Small intestine (tissue), 16 donors: ENCODE measurements at places on chromosomes 7 and 10. TPM values are rescaled to one million over a fixed set of nuclear protein-coding genes. Genes with fewer than 3 reads are reported as not detected.
A peak's percentile ranks its signal among the peaks of the same experiment; 100 is the strongest.

- no peak for DNase-seq
Observed at GRCh38 chr7:129089521-129090212, 34.8 kb upstream of the TNPO3 start.

DNA sequence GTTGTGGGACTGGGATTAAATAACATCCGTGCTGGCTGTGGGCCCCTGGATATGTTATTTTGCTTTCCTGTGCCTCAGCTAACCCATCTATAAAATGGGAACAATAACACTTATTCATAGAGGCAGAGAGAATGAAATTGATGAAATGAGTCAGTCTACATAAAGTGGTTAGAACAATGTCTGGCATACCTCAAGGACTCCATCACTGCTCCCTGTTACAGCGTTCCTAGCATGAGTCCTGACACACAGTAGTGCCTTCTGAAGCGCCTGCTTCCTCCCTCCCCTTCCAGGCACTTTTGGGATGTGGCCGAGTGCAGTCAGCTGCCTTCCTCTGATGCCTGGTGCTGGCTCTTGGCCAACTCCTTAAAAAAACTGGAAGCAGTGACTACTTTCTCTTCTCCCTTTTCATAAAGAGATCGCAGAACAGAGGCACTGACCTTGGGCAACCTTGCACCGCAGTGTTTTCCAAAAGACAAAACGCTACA is 108.4 kb upstream of the ZMIZ1 start:
- peak; percentile 36 for DNase-seq

Gene INA
- polyA plus RNA-seq, result 1.2 TPM

Gene FAM25C
- polyA plus RNA-seq, result not detected

Gene C10orf105
- not detected for polyA plus RNA-seq

DNA sequence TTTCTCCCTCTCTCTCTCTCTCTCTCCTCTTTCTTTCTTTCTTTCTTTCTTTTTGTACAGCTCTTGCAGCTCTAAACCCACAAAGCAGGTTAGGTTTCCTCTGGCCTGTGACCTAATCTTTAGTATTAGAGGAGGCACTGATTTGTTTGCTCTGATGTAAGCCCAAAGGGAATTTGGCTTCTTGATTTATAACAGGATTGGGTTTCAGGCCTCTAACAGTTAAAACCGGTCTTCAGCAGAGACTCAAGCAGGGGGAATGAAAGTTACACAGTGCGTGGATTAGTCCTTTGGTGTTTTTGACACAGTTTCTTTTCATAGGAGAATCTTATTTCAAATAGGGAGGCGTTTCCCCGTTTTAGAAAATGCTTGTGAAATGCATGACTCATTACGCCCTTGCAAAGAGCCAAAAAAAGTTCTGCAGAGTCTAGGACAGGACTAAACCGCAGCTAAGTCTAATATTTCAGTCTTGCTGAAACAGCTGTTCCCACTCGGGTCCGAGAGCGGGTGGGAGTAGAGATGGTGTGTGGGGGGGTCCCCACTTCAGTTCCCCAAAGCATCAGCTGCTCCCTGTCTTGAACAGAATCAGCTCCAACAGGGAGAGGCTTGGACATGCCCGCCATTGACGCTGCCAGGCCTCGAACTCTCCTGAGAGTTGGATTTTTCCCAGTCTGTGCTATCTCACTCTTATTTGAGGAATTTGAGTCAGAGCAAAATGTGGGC is 296.5 kb upstream of the PITRM1 start:
- no peak for DNase-seq

Gene ASB10
- not detected for polyA plus RNA-seq

Gene MYOZ1
- 0.54 TPM for polyA plus RNA-seq

Gene ANKRD1
- 0.12 TPM for polyA plus RNA-seq

- no peak for DNase-seq
Observed at GRCh38 chr10:73099141-73099540, 2.5 kb upstream of the P4HA1 start.

DNA sequence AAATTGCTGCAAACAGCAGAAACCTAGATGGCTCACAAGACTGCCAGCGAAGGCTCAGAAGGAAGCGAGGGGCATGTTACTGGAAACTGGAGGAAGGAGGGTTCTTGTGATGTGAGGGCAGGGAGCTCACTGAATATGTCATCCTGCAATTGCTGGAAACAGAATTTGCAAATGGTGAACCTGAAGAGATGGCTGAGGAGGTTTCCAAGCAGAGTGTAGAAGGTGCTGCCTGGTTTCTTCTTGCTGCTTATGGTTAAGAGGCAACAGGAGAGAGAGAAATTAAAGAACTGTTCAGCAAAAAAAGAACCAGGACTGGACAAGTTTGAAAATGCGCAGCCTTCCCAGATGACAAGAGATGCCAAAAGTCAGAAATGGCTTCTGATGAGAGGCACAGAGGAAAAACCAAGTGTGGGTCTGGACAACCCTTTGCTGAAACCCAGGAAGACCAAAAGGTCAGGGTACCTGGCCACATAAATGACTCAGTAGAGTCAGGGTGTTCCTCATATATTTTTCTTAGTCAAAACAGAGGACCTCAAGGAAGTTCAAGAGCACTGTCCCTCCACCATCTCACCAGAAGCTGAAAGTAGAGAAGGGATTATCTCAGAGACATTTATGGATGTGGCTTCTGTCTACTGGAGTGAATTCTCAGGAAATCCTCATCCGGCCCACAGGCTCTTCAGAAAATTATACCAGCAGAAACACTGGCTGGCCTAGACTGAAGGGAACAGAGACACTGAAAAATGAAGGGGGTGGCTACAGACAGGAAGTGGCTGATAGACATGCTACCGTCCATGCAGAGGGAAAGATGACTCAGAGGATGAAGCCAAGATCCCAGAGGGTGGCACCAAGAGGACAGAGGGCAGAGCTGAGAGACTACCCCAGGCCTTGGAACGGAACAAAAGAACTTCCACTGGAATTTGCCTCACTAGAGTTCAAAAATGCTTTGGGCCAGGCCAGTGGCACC is 10.1 kb downstream of the PAPOLB start:
- no peak for DNase-seq

- peak; percentile 66 for DNase-seq
Observed at GRCh38 chr7:142412551-142413193, 154.8 kb upstream of the PRSS58 start.

DNA sequence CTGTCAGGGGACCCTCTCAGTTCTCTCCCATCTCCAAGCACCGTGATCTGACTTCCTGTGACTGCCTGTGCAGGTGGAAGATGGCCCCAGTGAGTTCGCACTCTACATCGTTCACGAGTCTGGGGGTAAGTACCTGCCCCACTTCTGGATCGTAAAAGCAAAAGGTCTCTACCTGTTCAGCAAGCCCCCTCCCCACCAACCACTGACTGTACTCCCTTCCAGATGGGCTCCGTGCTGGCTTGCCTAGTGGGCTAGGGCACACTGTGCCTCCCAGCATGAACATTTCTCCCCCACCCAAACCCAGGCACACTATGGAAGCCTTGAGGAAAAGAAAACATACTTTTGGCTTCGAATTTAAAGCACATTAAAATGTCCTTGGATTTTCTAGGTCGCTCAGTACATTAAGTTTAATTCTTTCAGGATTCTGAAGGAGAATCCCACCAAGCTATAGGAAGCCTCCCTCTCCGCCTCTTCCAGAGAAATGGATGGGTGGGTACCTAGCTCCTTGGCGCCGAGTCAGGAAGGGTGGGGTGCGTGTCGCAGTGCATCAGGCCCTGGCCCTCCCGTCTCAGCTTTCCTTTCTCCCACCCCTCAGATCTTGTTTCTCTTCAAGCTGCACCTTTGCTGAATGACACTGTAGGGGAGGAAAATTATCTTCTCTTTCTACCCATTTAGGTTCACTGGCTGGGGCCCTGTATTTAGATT is 11.0 kb upstream of the ZNF22 start:
- no peak for DNase-seq

Gene HOXA13
- not detected for polyA plus RNA-seq

DNA sequence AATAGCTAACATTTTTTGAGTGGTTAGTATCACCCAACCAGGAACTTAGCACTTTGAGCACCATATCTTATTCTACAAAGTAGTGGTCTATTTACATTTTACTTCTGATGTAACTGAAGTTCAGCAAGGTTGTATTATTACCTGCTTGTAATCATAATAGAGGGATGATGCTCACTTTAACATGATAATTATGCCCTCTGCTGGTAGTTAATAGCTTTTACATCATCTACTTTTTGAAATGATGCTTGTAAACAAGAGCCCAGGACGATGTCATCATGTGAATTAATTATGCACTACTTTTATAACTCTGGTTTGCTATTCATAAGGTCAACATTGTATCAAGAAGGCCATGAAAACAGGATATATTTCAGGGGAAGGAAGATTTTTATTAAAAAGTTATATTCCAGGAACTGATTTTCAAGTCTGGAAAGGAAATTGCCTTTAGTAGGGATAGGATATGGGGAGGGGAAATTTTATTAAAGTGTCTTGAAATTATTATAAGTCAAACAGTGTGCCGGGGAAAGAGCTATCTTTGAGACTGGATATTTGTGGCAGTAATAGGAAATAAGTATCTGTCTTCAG is 80.3 kb upstream of the SCIN start:
- DNase-seq, result no peak

DNA sequence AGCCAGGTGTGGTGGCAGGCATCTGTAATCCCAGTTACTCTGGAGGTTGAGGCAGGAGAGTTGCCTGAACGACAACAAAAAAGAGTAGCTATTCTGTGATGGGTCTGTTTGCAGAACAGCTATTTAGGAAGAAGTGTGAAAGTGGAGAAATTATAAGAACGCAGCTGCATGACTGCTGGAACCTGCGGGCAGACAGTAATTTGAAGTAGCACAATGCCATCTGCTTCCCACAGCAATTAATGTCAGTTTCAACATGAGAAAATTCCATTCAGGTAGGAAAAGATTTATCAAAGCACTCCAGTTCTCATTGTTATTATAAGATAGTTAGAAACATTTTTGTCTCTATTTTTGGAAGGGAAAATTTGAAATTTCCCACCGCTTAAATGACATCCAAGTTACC is 21.5 kb downstream of the LAMB1 start:
- DNase-seq, result no peak

DNA sequence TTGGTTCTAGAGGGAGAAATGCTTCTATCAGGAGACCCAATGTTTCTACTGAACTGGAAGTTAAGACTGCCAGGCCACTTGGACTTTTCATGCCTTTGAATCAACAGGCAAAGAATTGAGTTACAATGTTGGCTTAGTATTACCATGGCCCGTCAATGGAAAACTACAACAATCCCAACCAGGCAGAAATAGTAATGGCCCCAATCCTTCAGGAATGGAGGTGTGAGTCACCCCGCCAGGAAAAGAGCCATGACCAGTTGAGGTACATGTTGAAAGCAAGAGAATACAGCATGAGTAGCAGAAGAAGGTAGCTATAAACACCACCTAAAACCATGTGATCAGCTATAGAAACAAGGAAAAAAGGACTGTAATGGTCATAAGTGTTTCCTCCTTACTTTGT is 101.9 kb downstream of the DGKB start:
- DNase-seq, result no peak

- DNase-seq, result no peak
Observed at GRCh38 chr10:116808706-116809105, 40.6 kb upstream of the ENO4 start.

GRCh38 chr7:84497873-84498272 is 303.3 kb upstream of the SEMA3A start:
- no peak for DNase-seq

GRCh38 chr7:22499044-22499443 is 944 bp downstream of the STEAP1B start:
- DNase-seq, result no peak

GRCh38 chr7:6273917-6274630 is 1.6 kb upstream of the CYTH3 start:
- no peak for DNase-seq

Gene CAV1
- 8.9 TPM for polyA plus RNA-seq

DNA sequence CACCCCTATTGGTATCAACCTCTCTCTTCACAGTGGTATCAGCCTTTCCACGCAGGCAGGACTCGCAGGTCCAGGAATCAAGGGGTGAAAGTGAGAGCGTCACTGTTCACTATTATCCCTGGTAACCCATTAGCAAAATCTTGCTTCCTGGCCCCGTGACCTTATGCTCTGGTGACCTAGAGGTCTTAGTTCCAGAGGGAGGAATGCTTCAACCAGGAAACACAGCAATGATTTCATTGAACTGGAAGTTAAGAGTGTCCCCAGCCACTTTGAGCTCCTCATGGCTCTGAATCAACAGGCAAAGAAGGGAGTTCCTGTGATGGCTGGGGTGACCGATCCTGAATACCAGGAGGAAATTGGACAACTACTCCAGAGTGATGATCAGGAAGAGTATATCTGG is 90.6 kb downstream of the CUL2 start:
- DNase-seq, result no peak

GRCh38 chr7:1083729-1084657 is 3.9 kb upstream of the GPER1 start:
- DNase-seq, result no peak

GRCh38 chr7:17773289-17773626 is 167.0 kb downstream of the SNX13 start:
- DNase-seq, result peak; percentile 36

Gene CDHR1
- polyA plus RNA-seq, result not detected

- no peak for DNase-seq
Observed at GRCh38 chr7:24922099-24922773, 57.7 kb downstream of the OSBPL3 start.

DNA sequence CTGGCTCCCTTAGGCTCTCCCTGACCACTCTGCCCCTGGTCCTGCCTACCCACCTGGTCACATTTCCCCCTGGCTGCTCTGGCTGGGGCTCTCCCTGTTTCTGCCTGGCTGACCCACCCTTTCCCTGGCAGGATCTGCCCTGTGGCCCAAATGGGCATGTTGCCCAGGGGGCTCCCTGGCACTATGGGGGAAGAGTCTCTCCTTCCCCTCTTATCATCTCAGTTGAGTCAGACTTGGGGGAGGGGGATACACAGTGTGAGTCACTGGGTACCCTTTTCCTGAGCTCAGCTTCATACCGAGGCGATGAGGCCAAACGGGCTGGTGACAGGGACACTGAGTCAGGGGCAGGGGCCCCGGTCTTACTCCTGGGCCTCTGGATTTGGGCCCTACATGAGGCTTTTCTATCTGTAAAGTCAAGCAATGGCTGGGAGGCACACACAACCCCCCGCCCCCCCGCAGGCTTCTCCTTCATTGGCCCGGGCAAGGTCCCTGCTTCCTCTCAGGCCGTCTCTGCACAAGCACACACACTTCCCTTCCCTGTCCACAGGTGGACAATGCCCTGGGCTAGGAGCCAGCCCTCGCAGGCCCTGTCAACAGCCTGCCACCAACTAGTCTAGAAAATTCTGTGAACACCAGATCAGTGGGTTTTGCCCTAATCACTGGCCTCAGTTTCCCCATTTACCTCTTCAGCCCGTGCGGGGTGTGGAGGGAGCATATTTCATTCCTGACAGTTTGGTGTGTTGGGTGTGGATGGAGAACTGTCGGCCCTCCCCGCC is 627 bp upstream of the FLNC start:
- DNase-seq, result peak; percentile 61

GRCh38 chr7:159211540-159212182 is 67.0 kb upstream of the VIPR2 start:
- no peak for DNase-seq

DNA sequence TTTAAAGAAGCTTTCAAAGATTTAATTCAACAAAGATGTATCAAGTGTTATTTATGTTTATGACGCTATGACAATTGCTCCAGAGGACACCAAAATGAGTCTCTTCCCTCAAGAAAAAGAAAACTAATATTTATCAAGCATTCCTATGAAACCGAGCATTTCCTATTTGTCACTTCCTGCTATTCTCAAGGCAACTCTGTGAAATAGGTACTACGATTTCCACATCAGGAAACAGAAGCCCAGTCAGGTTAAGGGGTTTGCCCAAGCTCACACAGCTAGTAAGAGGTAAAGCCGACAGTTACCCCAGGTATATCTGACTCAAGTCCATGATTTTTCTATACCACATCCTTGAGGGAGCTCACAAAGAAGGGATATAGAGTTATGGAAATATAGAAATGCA is 85.9 kb downstream of the TRIL start:
- no peak for DNase-seq

Gene CTAGE6
- not detected for polyA plus RNA-seq

- no peak for DNase-seq
Observed at GRCh38 chr7:134832367-134832766, 52.9 kb downstream of the CALD1 start.
